ENCODE measurements at places on chromosomes 11 and 22.

DNA sequence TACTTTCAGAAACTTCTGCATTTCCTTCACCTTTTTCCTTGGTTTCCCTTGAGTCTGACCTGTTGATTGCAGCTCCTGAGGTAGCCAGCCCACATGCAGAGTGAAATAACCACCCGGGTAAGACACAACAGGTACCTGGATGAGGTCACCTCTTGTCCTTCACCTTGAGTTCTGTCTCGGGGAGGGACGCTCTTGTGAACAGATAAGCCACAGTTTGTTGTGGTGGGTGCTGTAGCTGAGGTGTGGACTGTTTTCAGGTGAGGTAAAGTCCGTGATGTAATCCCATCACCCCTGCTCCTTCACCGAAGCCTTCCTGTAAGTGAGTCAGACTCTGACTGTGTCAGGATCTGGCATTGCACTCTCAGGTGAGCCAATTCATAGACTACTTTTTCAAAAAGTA is 183.1 kb downstream of the NAV2 start:
- DNase-seq, result no peak

GRCh38 chr22:49825944-49826602 is 1.6 kb downstream of the BRD1 start:
- peak; percentile 35 for DNase-seq

- no peak for DNase-seq
Measured at GRCh38 chr11:33919645-33920044, 27.8 kb upstream of the LMO2 start.

GRCh38 chr11:31956310-31956709 is 134.6 kb upstream of the RCN1 start:
- DNase-seq, result no peak

GRCh38 chr11:19327280-19327679 is 86.5 kb upstream of the E2F8 start:
- no peak for DNase-seq

DNA sequence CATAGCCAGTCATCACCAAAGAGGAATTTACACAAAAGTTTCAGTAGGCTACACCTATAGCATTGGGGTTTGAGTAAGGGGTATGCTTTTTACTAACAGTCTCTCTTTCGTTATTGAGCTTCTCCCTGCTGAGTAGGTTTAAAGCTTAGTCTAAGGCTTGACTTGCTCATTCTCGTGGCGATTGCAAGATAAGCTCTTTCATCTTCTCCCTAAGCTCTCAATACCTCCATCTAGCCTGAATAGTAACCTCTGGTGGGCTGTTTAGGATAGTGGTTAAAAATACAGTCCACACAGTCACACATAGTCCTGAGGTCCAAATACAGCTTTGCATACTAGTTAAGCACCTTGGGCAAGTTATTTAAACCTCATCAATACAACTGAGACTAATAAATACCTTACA is 65.6 kb downstream of the IMMP1L start:
- DNase-seq, result no peak

GRCh38 chr11:20844630-20845029 is 175.2 kb downstream of the NELL1 start:
- DNase-seq, result no peak

DNA sequence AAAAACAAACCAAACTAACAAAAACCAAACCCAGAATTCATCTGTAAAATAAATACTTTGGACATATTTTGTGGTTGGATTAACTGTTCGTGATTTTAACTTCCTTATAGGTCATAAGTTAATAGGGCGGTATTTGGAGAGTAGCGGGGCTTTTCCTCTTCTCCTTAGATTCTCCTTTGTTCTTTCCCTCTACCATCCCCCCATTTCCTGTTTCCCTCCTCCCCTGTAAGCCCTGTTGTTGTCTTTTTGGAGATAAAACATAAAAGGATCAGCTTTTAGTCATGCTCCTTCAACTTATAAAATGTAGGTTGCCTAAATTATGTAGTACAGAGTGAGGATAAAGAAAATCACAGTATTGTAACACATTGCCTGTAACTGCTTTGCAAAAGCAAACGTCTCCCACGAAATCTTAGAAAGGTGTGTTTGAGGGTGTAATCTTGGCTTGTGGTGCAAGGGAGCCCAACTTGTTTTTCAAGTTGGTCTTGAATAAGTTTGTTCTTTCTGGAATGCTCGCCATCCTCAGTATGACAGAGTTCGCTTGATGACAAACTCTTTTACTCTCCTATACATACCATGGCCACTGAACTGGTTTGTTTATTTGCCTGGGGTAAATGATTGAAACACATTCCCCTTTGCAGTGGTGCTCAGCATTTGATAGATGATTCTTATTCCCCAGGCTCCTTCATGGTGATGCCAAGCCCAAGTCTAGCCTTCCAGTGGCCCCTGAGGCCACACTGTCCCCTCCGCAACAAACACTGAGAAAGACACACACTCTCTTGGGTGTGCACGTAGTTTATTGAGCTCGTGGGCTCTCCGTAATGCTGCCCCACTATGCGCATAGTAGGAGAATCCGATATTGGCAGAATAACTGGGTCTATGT is 49.4 kb downstream of the TEAD1 start:
- no peak for DNase-seq

DNA sequence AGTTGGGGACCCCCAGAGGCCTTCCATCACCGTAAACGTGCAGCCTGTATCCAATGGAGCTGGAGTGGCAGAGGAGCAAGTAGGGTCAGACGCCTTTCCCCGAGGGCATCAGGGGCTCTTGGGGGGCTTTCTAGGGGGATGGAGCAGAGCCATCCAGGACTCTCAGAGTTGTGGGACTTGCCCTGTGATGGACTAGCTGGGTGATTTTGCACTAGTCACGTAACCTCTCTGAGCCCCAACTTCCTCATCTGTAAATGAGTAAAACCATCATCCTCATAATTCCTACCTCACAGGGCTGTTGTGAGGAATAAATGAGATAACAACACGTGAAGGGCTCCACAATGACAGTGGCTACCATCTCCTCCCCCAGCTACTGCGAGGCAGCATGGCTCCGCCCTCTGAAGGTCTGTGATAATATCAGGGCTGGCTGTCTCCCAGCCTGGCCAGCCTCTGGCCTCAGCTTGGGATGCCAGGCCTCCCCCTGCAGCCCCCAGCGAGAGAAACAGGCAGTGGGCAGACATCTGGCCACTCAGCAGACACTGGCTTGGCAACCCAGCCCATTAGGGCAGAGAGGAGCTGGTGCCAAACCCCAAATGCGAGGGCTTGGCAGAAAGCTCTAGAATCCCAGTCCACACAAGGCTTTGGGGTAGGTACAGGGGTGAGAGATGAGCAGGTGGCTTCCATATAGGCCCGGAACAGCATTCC is 6.7 kb downstream of the USP2 start:
- no peak for DNase-seq

- DNase-seq, result no peak
Measured at GRCh38 chr11:66936311-66936711, 21.9 kb downstream of the PC start.

- no peak for DNase-seq
Measured at GRCh38 chr11:57787920-57788702, 26.5 kb downstream of the CTNND1 start.

DNA sequence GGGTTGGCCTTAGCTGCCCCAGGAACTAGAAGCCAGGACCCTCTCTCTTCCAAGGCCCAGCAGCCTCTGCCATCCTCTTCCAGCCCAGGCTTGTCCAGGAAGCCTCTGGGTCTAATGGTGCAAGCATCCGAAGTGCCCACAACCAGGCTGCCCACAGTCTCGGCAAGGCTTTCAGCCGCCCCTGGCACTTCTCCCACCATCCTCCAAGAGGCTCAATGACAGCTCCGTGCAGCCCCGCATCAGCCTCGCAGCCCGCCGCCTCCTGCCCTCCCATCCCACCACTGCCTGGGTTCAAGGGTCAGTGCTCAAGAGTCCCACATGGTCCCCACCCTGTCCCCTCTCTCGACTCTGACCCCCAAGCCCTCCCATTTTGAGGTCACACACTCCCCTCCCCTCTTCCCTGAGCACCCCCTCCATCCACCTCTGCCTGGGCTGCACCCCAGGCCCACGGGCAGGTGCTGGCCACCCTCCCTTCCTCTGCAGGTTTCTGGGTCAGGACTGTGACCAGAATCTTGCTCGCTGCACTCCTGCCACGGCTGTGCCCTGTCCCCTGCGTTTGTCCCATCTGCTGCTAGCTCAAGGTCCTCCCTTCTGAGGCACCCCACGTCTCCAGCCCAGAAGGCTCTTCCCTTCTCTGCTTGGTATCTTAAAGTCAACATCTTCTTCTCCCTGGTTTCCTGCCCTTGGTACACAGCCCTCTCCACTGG is 17.2 kb downstream of the IFITM10 start:
- DNase-seq, result no peak

DNA sequence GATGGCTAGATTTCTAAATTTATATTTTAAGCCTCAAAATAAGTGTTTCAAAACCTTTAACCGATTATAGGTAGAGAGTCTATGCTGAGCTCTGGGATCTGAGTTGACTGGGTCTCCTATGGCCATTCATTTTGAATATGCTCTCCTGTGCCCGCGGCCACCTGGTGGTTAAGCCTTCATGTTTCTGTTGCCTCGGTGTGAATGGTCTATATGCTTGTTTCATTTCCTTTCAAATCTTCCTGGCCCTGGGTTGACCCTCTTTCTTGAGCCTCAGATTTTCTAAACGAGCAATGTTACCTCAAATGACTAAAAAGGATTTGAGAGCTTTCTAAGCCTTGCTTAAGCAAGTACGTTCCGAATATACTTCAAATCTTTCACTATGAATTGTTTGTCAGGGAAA is 789.4 kb upstream of the KIRREL3 start:
- no peak for DNase-seq

GRCh38 chr11:30281476-30282288 is 41.2 kb upstream of the ARL14EP start:
- DNase-seq, result no peak

- DNase-seq, result no peak
Measured at GRCh38 chr22:27718186-27719035, 83.1 kb downstream of the MN1 start.

- DNase-seq, result peak; percentile 72
Measured at GRCh38 chr11:62786318-62787004, 741 bp upstream of the TMEM179B start.

DNA sequence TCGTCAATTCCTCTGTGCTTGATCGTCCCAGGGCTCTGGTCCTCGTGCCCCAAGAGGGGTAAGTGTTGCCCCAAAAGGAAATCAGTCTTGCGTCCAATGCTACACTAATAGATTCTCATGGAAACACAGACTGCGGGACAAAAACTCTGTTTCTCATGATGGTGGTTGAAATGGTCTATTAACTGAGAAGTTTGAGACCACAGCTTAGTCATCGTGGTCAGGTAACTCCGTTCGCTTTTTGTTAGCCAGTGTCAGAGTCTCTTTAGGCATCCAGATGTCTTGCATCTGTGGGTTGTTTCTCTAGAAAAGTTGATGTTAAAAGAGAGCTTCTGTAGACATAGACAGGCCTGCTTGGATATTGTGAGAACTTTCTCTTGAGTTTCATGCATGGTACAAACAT is 104.6 kb upstream of the SORL1-AS1 start:
- DNase-seq, result no peak

GRCh38 chr11:70782401-70782913 is 384.1 kb downstream of the CTTN start:
- no peak for DNase-seq

DNA sequence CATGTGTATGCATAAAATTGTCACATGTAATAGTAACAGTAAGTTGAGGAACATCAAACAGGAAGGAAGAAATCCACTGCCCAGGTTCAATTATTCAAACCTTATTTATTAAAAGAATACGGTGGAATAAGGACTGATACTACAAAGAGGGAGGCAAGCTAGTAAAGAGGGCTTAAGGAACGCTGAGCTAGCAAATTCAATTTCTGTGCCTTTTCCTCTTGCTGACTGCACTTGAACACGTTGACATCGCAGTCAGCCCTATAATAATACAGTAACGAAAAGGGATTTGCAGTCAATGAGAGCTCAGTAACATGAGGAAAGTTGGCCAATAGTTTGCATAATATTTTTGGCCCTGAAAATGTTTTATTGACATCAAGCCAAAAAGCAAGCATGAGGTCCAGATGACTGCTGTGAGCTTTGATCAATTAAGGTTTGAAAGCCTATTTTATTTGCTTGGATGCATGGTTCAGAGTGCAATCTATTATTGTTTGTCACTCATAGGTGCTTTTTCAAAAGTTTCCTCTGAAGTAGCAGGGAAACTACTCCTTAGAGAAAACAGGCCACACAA is 861.8 kb downstream of the LRRC4C start:
- DNase-seq, result no peak

- DNase-seq, result no peak
Measured at GRCh38 chr11:61145228-61146005, 15.8 kb downstream of the VPS37C start.

DNA sequence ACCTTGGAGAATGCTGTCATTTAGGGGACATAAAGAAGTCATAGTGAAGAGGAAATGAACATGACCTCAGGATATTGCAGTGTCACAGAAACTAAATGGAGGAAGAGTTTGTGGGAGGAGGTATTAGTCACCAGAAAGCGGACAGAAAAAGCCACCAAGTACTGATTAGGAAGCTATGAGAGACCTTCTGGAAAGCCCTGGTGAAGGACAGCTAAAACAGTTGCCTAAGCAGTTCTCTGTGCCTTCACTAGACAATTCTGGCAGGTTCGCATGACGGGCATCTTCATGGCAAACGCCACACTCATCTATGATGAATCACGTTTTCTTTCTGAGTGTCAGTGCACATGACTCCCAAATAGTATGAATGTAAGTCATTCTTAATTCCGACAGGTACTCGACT is 325.8 kb downstream of the C11orf87 start:
- no peak for DNase-seq

- DNase-seq, result no peak
Measured at GRCh38 chr11:46304605-46305179, 27.2 kb downstream of the CREB3L1 start.

DNA sequence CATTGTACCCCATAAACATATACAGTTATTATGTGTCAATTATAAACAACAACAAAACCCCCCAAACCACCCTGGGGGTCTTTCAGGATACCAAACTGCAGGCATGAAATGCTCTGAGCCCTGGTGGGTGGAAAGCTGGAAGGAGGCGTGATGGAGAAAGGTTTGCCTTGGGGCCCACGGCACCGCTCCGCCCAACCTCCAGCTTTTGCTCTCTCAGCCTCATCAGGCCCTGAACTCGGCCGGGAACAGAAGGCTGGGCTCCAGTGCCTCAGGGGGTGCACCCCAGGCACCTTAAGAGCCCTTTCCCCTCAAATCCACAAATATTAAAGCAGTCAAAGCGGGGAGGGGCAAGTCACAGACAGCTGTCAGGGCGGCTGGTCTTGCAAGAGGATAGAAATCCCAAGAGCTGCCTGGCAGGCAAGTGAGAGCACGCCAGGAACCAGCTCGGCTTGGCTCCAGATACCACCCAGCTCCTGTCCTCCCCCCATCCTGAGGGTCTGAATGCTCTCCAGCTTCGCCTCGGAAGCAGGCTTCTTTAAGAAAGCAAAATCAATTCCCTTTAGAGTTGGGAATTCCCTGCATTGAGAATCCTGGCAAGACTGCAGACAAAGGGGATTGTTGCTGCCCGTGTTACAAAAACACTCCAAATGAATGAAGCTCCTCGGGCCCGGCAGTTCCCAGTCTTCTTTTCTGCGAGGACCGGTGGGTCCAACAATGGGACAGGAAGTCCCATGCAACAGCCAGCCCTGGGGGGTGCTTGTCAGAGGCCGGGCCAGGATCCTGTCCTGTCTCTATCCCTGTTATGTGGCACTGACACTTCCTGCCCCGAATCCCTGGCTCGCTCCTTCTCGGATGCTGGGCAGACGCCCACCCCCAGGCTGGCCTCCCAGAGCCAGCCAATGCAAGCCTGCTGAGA is 80.8 kb downstream of the NAT10 start:
- DNase-seq, result no peak

Measured in stimulated activated CD4-positive, alpha-beta T cell treated with anti-CD3 and anti-CD28 coated beads, Interleukin-15, amount 100 ng/mL, for 1 hour (primary cell).